Neural crest cell (in vitro differentiated cells): ENCODE measurements at places on chromosomes 3 and 15. TPM values are rescaled to one million over a fixed set of nuclear protein-coding genes. Genes with fewer than 3 reads are reported as not detected.

DNA sequence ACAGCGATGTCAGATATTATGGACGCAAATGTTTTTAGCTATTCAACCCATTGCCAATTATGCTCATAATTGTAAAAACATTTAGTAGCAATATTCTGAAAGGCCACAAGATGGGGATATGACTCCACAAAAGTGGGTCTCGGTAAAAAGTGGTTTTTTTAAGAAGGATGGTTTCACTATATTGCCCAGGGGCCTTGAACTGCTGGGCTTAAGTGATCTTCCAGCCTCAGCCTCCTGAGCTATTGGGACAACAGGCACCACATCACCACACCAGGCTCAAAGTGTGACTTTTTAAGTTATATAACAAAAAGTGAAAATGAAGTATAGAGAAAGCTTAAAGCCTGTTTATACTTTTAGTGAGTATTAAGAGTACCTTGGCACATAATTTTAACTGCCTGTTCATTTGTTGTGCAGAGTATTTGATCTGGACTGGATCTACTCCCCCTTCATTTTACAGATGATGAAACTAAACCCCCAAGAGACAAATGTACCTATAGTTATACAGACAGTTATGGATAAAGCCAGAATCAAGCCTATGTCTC, 9.4 kb downstream of the NAA50 start:
- H3K27ac ChIP-seq: no peak overlapping the region
- H3K4me1 ChIP-seq: peaks cover 29% of the 10 kb centered on the region
- H3K36me3 ChIP-seq: no peaks in the 10 kb centered on the region
- no peaks in the 10 kb centered on the region for H3K27me3 ChIP-seq

DNA sequence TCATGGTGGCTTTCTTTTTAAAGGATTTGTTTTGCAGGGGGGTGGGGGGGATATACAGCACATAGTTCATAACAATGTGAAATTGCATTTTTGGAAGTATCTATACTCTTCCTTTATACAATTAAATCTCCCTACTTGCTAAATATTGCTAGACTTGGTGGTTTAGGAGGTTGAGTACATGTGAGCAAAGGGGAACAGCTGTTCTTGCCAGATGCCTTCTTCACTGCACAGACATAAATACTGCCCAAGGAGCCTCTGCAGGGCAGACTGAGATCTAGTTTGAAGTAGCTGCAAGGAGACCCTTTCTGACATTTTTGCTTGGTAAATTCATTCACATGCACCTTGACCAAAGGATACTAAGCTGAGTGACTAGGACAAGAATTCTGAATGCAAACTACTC, 228.6 kb upstream of the IL12A start:
- H3K4me3 ChIP-seq: no peak overlapping the region
- H3K4me1 ChIP-seq: peaks cover 7% of the 10 kb centered on the region
- peaks cover 5% of the 10 kb centered on the region for H3K36me3 ChIP-seq
- no peak for DNase-seq

NEK10 gene
- 1.6 and 2.7 TPM in 2 replicates for total RNA-seq

DNA sequence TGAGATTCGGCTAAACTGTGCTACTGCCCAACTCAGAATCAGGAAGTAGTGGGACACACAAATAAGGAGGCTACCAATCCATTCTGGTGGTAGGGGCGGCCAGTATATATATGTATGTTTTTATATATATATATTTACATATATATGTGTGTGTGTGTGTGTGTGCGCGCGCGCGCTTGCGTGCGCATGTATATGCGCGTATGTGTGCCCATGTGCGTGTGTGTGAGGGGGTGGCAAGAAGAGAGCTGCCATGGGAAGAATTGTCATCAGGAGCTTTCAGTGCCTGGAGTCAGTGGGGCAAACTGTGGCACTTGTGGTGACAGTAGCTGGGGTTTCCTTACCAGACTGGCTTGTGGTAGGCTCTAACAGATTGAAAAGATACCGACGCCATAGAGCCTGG, 26.5 kb downstream of the GXYLT2 start:
- no peaks in the 10 kb centered on the region for H3K36me3 ChIP-seq
- H3K27me3 ChIP-seq: peaks cover 74% of the 10 kb centered on the region
- H3K27ac ChIP-seq: no peak overlapping the region
- no peak overlapping the region for H3K4me3 ChIP-seq

PLCL2 gene
- 9.4 and 10.5 TPM in 2 replicates for total RNA-seq

- H3K27ac ChIP-seq: no peak overlapping the region
- H3K4me1 ChIP-seq: peaks cover 26% of the 10 kb centered on the region
- peaks cover 10% of the 10 kb centered on the region for H3K27me3 ChIP-seq
- no peaks in the 10 kb centered on the region for H3K36me3 ChIP-seq
Measured at GRCh38 chr15:41230345-41230649, 260 bp downstream of the EXD1 start.

DNA sequence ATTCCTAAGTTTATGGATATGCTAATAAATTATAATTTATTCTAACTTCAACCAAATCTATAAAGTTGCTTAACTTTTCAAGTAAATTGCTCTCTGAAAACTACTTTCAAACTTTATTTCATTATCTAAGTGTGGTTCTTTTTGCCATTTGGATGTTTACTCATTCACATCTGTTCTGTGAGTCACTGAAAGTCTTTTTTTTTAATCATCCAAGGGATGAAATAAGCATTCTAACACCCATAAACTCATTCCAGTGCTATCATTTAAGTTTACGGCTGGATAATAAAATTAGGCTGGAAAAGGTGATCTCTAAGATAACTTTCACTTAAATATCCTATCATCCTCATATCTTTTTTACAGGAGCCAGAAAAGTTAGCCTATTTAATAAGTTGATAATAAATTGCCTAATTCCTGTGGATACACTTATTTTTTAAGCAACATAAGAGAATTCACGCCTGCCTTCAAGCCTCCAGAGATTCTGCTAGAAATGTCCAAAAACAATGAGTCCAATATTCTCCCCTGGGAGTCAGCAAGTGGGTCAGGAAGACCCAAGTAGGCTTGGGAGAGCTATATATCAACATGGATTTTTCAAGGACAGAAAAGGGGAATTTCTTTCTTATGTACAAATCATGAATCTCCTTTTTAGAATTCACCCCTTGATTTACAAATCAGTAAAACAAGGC, 25.8 kb downstream of the SCG3 start:
- H3K27ac ChIP-seq: no peak overlapping the region
- DNase-seq: no peak
- no peaks in the 10 kb centered on the region for H3K27me3 ChIP-seq
- no peaks in the 10 kb centered on the region for H3K4me1 ChIP-seq
- no peaks in the 10 kb centered on the region for H3K36me3 ChIP-seq

- no peak overlapping the region for H3K4me3 ChIP-seq
- H3K27me3 ChIP-seq: peaks cover 40% of the 10 kb centered on the region
- H3K36me3 ChIP-seq: no peaks in the 10 kb centered on the region
- DNase-seq: no peak
Measured at GRCh38 chr3:9508781-9509180, 44.8 kb downstream of the LHFPL4 start.

GRCh38 chr15:68421115-68421551, 10.8 kb downstream of the ITGA11 start:
- peak overlapping the region; percentile 73 for H3K27ac ChIP-seq
- DNase-seq: no peak
- H3K4me1 ChIP-seq: peaks cover 56% of the 10 kb centered on the region
- H3K36me3 ChIP-seq: no peaks in the 10 kb centered on the region

FGD5 gene
- total RNA-seq: 0.27 and 0.61 TPM in 2 replicates
